NCI-H1092 (cell line): ENCODE measurements at places on chromosomes 16 and 17.

DNA sequence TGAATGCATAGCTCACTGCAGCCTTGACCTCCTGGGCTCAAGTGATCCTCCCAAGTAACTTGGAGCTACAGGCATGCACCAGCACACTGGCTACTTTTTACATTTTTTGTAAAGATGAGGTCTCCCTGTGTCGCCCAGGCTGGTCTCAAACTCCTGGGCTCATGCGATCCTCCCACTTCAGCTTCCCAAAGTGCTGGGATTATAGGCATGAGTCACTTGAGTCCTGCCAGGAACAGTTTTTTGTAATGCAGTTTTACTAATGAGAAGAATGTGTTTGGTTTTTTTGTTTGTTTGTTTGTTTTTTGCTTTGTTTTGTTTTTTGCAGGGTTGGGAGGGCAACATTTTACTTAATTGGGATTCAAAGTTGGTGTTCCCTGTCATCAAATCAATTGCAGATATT, 22.2 kb downstream of the SOST start:
- no peak for DNase-seq

GRCh38 chr16:21324267-21324666, 46.2 kb upstream of the CRYM start:
- DNase-seq: no peak

GRCh38 chr16:85250147-85250463, 137.8 kb upstream of the CIBAR2 start:
- no peak for DNase-seq

GRCh38 chr16:84746875-84747274, 47.1 kb downstream of the USP10 start:
- no peak for DNase-seq

GRCh38 chr16:23847948-23848347, 12.2 kb downstream of the PRKCB start:
- DNase-seq: no peak

- DNase-seq: no peak
Observed at GRCh38 chr17:57034807-57035754, 50.0 kb upstream of the AKAP1 start.

DNA sequence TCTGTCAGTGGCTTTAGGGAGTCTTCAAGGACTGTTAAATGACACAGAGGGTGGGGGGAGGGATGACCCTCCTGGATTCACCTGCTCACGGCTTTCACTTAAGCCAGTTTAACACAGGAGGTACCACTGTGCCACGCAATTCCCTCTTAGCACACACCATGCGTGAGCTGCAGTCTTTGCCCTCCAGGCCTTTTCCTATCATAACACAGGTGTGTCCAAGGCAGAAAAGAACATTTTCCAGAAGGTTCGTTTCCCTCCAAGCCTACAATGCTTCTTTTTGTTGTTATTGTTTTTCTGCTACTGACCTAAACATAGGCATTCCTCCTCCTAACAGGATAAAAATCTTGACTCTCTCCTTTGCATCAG, 1.1 kb downstream of the ZFHX3 start:
- DNase-seq: no peak

- no peak for DNase-seq
Observed at GRCh38 chr16:53771655-53772497, 67.9 kb downstream of the FTO start.

- DNase-seq: no peak
Observed at GRCh38 chr16:1820096-1820945, 6.3 kb downstream of the HAGH start.

DNA sequence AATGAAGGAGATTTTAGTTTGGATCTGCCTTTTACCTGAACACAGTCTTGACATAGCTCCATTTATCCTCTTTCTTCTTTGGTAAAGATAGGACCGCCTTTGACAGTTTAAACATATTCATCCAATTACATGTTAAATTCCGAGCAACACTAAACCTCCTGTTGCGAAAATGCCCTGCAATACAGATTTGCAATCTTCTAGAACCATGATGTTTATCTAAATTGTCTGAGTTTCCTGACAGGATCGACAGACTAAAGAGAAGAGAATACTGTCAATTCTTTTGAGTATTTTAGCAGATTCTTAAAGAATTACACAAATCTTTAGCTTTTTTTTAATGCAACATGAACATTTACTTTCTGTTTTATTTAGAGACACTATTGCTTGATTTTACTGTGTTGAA, 1145.5 kb downstream of the CDH11 start:
- DNase-seq: no peak

- peak; percentile 22 for DNase-seq
Observed at GRCh38 chr17:75270218-75270965, 639 bp downstream of the MIF4GD start.

- no peak for DNase-seq
Observed at GRCh38 chr16:69283851-69284250, 27.3 kb upstream of the VPS4A start.

DNA sequence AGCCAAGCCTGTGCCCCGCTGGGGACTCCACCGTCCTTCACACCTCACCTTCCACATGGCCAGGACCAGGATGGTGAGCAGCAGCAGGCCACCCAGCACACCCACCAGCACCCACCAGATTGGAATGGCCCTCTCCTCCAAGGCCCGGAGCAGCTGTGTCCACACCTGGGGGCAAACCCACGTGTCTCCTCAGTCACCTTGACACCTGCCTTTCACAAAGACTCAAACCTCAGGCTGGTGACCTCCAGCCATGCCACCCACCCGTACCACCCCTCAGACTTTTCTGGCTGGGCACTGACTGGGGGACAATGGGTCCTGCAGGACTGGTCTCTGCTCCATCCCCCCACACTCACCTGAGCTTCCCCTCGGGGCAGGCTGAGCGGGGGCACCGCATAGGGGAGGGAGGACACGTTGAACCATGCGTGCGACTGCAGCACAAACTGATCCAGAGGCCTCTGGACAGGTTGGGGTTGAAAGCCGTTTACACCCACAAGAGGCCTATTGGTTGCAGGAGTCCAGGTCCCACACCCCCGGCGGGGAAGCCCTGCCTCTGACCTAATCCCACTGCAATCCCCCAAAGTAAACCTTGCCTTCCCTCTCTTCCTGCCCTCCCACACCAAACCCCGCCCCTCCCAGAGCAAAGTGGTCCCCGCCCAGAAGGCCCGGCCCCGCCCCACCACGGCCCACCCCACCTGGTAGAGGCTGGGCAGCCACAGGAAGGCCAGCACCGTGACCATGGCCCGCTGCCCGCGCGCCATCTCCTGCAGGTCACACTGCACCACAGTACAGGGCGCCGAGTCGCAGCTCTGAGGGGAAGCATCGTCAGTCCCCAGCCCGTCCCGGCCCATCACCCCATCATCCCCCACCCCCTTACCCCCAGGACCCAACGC, 10.9 kb upstream of the FAM171A2 start:
- DNase-seq: no peak

- DNase-seq: no peak
Observed at GRCh38 chr17:19787733-19788357, 39.7 kb upstream of the ALDH3A1 start.

- DNase-seq: no peak
Observed at GRCh38 chr17:7477392-7478275, 1.8 kb downstream of the ZBTB4 start.

- no peak for DNase-seq
Observed at GRCh38 chr17:45793999-45794540, 9.9 kb downstream of the CRHR1 start.

DNA sequence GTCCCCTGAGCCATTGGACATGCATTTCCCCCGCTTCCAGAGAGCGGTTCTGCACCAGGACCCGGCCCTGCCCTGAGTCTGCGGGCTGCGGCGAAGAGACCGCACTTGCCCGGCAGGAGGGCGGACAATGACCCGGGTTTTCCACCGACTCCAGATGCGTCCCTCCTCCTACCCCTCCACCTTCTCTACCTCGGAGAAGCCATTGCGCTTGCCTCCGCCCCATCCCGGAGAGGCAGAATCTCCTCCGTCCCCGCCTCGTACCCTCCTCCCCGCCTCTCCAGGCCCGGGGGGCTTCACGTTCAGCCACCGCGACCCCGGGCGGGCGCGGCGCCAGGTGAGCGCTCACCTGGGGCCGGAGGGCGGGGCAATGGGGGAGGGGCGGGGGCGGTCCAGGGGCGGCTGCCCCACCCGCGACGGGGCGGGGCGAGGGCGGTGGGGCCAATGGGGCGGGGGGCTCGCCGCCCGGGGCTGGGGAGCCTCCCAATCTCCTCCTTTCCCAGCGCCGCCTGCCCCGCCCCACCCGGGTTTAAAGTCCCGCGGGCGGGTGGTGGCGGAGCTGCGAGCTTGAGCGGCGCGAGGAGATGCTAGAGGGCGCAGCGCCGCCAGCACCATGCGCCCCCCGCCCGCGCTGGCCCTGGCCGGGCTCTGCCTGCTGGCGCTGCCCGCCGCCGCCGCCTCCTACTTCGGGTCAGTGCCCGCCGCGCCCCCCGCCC, at the start of gene WNT9B:
Gene WNT9B (plus strand): TSS at position 555 of the 713 bp plus-strand sequence. CDS start 56 bp downstream, at position 611.
- DNase-seq: no peak

DNA sequence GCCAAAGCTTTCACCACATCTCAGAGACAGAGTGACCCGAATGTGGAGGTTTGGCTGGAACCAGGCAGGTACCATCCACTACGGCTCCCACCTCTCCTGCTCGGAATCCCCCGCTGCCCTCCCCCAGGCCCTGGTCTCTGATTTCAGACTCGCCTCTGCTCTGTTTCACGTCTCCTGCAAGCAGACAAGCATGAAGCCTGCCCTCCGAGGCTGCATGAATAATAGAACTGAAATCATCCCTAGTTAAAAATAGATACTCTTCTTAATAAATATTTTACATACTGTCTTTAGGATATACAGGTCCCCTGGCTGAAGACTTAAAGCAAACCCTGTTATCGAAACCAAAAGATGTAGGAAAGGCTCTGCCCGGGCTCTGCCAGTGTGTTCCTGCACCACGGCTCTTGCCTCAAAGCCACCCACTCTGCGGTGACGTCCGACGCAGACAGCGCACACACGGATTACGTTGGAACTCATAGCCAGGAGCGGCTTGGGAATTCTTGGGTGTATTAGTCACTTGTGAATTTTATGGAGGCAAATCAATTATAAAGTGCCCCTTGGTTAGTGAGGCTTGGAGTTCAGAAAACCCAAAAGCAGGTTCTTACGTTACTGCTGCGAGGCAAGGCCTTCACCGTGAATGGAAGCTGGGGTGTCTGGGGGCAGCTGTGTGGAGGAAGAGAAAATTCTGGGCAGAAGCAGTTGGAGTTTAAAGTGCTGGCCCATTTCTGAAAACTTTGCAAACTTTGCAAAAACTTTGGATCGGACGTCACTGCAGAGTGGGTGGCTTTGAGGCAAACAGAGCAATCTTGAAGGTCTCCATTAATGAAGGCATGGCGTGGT, 25.6 kb upstream of the NPTX1 start:
- no peak for DNase-seq

- DNase-seq: no peak
Observed at GRCh38 chr16:85005285-85006069, 5.9 kb downstream of the ZDHHC7 start.

GRCh38 chr16:31113121-31114120, 4.0 kb upstream of the KAT8 start:
- no peak for DNase-seq

DNA sequence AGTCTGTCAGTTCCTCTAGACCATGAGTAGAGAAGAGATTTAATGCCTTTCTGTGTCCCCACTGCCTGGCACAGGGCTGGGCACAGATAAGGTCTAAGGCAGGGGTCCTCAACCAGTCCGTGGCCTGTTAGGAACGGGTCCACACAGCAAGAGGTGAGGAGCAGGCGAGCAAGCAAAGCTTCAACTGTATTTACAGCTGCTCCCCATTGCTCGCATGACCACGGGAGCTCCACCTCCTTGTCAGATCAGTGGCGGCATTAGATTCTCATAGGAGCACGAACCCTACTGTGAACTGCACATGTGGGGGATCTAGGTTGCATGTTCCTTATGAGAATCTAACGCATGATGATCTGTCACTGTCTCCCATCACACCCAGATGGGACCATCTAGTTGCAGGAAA, 1.8 kb downstream of the B9D1 start:
- no peak for DNase-seq

- DNase-seq: no peak
Observed at GRCh38 chr17:17303847-17304490, 796 bp downstream of the NT5M start.

GRCh38 chr17:81334391-81334901, 39.3 kb upstream of the SLC38A10 start:
- DNase-seq: no peak

DNA sequence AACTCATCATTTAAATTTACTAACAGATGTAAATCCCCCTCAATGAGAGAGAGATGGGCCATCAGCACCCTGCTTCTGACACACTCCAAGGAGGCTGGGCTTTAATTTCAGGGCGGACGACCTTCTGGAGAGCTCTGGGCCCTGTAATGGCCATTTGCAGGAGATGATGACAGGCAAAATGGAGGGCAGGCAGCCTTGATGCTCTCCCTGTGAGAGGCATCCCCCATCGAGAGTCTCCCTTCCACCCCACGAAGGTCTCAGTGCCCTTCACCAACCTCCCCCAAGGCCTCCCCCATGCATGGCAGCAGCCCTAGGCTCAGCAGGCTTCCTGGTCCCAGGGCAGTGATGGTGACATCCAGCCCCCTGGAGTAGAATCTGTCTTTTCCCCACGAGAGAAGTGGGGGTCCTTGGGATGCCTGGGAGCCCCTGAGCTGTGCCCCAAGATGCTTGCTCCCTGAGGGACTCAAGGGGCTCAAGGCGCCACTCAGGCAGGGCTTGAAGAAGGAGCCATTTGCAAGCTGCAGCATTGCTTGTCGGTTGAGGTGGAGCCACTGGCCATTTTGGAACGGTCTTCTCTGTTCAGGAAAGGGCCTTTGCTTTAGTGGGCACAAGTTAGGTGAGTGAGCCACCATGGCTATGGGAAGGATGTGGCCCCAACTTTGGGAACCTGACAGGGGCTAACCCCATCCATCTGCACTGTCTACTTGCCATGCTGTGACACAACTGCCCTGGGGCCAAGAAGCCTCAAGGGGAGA, 82.6 kb downstream of the C16orf78 start:
- DNase-seq: no peak

DNA sequence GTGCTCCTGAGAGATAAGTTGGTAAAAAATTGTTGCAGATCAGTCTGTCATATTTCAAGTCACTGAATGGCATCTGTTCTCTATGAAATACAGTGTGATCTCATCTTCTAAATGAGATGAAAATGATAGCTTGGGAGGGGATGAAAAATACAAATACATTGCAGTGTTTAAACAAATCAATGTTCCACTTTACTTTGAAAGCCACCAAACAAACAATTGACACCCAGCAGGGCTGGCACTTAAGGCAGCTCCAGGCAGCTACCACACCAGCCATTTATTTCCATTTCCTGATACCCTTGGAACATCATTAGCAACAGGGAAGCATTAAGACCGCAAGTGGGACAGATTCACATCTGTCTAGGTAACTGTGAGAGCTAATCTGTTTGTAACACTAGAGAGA, 827.6 kb upstream of the KIF2B start:
- DNase-seq: no peak
